Stimulated activated naive CD8-positive, alpha-beta T cell treated with anti-CD3 and anti-CD28 coated beads, Interleukin-15, Interleukin-2, amounts not matched to agents 100 U/mL and 50 U/mL, for 24 hours (primary cell): ENCODE measurements at places on chromosomes 6 and 20.

GRCh38 chr6:4888841-4889240 is 112.6 kb downstream of the CDYL start:
- DNase-seq = no peak

DNA sequence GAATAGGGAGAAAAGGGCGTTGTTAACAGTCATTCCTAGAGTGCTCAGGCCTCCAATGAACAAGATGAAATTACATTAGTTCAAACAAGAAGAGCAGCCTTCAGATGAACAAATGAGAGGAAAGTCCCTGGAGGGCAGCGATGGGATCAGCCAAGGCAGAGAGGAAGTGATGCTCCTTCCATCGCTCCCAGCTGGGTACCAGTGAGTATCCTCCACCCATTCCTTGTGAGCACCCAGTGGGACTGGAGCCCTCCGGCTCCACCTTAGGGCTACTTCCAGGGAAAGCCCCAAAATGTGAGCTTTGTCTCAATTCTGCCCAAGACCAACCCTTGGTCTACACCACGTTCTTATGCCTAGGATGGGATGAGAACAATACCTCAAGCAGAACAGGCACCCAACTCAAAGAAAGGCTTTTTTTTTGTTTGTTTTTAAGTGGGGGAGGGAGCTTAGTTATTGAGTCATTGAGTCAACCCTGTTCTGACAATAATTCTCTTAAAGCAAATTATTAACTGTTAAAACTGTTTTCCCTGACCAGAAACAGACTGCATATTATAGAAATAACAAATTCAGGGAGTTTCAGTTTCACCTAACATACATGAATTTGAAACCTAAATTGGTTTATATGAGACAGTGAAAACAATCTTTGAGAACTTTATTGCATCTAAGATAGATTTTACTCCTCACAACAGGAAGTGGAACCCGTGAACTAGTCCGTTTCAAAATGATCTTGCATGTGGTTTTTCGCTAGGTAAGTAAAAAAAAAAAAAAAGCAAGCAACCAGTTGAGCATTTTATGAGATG is 106.9 kb downstream of the IPCEF1 start:
- peak; percentile 41 for DNase-seq

GRCh38 chr20:41142919-41143318 is 5.6 kb downstream of the PLCG1 start:
- peak; percentile 32 for DNase-seq

GRCh38 chr6:34084591-34085290 is 61.1 kb downstream of the GRM4 start:
- DNase-seq = no peak

DNA sequence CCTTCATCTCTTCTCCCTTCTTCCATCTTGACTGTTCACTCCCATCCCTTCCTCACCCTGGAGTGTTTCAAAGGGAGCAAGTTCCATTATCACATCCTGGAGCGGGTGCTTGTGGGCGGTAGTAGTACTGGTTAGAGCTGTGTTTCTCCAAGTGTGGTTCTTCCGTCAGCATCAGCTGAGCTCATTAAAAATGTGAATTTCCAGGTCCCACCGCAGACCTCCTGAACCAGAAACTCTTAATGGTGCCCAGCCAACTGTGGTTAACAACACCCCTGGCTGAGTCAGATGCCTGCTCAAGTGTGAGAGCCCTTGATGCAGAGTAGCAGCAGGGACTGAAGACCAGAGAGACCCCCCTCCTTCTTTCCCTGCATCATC is 24.4 kb downstream of the ANGPT4 start:
- DNase-seq = no peak

DNA sequence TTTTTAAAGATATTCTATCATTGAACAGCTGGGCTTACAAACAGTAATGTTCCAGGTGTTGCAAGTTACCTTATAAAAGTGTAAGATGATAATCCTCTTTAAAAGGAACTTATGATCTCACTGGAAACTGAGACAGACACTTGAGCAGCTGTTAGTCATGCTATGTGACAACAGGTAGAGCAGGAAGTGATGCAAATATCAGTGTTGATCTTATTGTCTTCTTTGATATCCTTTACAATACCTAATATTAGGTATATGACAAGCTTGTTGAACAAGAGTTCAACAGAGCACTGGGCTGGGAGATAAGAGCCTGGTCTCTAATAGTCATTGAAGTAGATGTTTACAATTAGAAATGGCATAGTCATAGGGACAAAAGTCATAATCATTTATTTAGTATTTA is 150.0 kb downstream of the UBE3D start:
- no peak for DNase-seq

DNA sequence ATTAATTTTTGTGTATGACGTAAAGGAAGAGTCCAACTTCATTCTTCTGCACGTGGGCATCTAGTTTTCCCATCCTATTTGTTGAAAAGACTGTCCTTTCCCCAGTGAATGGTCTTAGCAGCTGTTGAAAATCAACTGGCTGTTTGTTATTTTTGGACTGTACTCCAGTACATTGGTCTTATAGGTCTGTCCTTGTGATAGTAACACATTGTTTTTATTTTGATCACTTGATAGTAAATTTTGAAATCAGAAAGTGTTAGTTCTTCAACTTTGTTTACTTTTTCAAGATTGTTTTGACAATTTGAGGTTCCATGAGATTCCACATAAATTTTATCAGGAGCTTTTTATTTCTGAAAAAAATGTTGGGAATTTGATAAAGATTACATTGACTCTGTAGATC is 280.2 kb upstream of the FOXQ1 start:
- DNase-seq = no peak

DNA sequence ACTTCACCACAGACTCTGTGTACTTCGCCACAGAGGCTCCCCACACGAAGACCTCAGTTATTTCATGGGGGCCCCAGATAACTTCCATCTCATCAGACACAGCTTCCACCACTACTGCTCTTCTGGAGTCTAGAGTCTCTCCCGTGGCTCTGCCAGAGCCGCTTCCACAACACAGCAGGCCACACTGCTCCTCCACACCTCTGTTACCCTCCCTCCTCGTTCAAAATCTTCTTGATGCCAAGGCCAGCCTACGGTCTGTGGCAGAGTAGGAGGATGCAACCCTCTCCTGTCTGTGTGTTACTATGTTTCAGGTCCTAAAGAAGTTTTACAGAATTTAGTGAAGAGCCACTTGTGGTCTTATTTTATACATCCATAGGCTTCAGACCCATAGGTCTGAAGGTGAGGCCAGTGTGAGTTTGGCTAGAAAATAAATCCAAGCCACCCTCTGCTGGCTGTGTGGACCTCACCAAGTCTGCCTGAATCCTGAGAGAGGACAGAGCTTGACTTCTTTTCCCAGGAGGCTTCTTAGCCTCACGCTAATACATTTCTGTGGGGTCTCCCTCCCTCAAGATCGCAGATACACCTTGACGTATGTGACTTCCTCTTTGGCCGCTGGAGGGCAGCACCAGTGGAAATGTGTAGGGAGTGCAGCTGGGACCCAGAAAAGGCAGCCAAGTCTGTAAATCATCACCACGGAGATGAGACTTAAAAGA is 197.7 kb downstream of the FAXC start:
- DNase-seq = peak; percentile 58

GRCh38 chr20:6956574-6956973 is 189.1 kb downstream of the BMP2 start:
- no peak for DNase-seq

DNA sequence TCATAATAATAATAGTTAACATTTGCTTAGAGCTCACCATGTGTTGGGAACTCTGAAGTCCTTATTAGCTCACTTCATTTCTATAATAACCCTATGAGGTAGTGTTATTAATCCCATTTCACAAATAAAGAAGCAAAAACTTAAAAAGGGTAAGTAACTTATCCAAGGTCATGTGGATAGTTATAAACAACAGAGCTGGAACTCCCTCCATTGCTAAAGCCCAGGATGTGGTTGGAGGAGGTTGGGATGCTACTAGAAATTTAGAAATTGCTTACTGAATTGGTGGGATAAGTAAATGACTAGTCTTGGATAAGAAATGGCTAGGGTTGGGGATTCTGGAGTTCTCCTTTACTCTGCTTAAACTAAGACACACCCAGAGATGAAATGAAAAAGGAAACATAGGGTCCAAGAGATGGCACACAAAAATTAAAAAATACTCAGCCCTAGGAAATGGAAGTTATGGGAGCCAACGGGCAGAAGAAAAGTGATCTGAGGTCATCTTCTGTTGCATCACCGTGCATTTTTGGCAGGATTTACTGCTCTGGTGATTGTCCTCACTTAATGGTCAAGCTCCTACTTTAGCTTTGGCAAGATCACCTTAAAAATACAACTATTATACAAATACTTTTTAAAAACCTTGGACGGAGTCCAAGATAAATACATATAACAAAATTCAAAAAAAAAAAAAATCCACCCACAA is 7.7 kb upstream of the CLIC5 start:
- DNase-seq = no peak

DNA sequence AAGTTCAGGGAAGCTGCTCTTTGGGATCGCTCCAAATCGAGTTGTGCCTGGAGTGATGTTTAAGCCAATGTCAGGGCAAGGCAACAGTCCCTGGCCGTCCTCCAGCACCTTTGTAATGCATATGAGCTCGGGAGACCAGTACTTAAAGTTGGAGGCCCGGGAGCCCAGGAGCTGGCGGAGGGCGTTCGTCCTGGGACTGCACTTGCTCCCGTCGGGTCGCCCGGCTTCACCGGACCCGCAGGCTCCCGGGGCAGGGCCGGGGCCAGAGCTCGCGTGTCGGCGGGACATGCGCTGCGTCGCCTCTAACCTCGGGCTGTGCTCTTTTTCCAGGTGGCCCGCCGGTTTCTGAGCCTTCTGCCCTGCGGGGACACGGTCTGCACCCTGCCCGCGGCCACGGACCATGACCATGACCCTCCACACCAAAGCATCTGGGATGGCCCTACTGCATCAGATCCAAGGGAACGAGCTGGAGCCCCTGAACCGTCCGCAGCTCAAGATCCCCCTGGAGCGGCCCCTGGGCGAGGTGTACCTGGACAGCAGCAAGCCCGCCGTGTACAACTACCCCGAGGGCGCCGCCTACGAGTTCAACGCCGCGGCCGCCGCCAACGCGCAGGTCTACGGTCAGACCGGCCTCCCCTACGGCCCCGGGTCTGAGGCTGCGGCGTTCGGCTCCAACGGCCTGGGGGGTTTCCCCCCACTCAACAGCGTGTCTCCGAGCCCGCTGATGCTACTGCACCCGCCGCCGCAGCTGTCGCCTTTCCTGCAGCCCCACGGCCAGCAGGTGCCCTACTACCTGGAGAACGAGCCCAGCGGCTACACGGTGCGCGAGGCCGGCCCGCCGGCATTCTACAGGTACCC is at the start of gene ESR1:
TSS of gene ESR1 (plus strand) at position 170 of the 858 bp plus-strand sequence. CDS start at position 401, 231 bp downstream.
- no peak for DNase-seq

DNA sequence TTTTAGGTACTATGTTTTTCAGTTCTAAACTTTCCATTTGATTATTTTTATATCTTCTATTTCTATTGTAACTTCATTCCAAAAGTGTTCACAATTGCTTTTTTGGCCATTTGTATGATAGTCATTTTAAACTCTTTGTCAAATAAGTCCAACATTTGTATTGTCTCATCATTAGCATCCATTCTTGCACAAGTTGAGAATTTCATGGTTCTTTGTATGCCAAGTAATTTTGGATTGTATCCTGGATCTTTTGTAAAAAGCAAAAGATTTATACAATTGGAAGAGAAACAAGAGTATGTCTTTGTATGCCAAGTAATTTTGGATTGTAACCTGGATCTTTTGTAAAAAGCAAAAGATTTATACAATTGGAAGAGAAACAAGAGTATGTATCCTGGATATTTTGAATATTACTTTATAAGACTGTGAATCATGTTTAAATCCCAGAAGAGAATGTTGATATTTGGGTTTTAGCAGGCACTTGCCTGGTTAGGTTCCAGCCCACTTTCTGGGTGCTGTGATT is 36.9 kb upstream of the NT5E start:
- DNase-seq = no peak

- DNase-seq = no peak
Observed at GRCh38 chr6:122008101-122008999, 391.1 kb upstream of the HSF2 start.

DNA sequence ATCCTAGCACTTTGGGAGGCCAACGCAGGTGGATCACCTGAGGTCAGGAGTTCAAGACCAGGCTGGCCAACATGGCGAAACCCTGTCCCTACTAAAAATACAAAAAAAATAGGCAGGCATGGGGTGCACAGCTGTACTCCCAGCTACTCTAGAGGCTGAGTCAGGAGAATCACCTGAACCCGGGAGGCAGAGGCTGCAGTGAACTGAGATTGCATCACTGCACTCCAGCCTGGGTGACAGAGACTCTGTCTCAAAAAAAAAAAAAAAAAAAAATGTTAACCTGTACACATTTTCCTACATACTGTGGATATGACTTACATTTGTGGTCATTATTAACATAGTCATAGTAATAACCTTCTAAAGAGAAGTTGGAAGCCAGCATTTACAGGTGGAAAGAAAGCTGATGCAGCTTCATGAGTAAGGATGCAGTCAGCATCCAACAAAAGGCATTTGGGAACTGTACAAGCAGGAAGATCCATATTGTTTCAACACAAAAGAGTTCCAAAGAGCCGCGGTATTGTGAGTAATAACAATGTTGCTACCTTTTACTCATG is 186.2 kb downstream of the GPX5 start:
- DNase-seq = no peak

DNA sequence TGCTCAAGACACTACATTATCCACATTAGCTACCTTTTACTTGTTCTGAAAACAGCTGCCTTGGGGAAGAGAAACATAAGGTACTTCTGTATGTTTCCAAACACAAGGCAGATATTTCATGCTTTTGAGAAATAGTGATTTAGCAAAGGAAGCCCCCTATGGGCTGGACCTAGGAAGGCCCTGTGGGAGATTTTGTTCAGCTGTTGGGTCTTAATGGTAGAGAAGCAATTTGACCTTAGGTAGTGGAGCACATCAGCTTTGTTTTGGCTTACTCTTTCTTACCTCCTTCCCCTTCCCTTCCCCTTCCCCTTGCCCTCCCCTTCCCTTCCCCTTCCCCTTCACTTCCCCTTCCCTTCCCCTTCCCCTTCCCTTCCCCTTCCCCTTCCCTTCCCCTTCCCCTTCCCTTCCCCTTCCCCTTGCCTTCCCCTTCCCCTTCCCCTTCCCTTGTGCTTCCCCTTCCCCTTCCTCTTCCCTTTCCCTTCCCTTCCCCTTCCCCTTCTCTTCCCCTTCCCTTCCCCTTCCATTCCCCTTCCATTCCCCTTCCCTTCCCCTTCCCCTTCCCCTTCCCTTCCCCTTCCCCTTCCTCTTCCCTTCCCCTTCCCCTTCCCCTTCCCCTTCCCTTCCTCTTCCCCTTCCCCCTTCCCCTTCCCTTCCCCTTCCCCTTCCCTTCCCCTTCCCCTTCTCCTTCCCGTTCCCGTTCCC is 84.6 kb downstream of the ANKS1A start:
- no peak for DNase-seq

DNA sequence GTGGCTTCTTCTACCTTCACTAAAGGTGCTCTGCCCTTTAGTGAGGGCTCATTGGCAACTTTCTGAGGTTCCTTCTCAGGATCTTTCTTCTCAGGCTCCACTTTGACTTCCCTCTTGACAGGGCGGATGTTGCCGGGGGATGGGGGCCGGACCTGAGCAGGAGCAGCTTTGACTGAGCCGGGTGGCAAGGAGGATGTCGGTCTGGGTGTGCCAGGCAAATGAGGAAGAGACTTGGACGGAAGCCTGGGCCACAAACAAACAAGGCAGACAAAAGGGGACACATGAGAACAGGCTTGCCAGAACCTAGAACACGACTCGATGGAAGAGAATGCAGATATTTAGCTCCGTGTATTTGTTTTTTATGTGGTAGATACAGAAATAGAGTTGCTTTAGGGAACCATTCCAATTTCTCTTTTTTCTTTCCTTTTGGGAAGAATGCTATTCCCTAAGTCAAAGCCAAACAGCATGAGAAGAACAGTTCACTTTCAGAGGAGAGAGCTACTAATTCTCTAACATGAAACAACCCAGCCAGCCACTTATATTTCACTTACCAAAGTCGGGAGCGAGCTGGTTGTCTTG is 76.2 kb upstream of the BCLAF1 start:
- peak; percentile 25 for DNase-seq
